ENCODE measurements at places on chromosomes 16 and 17. TPM values are rescaled to one million over a fixed set of nuclear protein-coding genes. Genes with fewer than 3 reads are reported as not detected.

Gene SEZ6
- 0.03 TPM for total RNA-seq

Gene TBC1D28
- total RNA-seq, result not detected

Gene SLC6A4
- not detected for total RNA-seq

Gene KRT36
- total RNA-seq, result not detected

Gene KRTAP1-5
- not detected for total RNA-seq

Gene SMURF2
- total RNA-seq, result 23.8 TPM

Gene CHST4
- 0.13 TPM for total RNA-seq

Gene HOXB6
- 4.9 TPM for total RNA-seq

Gene KRTAP9-8
- total RNA-seq, result not detected

Gene EFNB3
- total RNA-seq, result 1.3 TPM

Gene RNF222
- total RNA-seq, result not detected

Gene PYY
- total RNA-seq, result 0.08 TPM

Gene RNF135
- 25.7 TPM for total RNA-seq

Gene EPN3
- total RNA-seq, result 0.12 TPM

Gene DYNC1LI2
- 46.9 TPM for total RNA-seq

Gene CCT6B
- 2.0 TPM for total RNA-seq

Gene UNKL
- 14.9 TPM for total RNA-seq

Gene CD300LB
- total RNA-seq, result not detected

Gene C1QTNF8
- 0.08 TPM for total RNA-seq

Gene PEX12
- 9.3 TPM for total RNA-seq

Gene KRT33A
- not detected for total RNA-seq

Gene GSG1L2
- not detected for total RNA-seq

Gene SLC5A10
- total RNA-seq, result 0.17 TPM

Gene PRSS36
- total RNA-seq, result 2.1 TPM

Gene TBC1D16
- 14.5 TPM for total RNA-seq

Gene ZNF597
- total RNA-seq, result 1.0 TPM

Gene SRCIN1
- 3.5 TPM for total RNA-seq

Gene TNRC6C
- total RNA-seq, result 2.3 TPM

Gene JPH3
- 1.6 TPM for total RNA-seq

Gene KAT2A
- 48.5 TPM for total RNA-seq

Gene FLCN
- 30.3 TPM for total RNA-seq

Gene KRTAP4-4
- total RNA-seq, result not detected

Gene OR1A1
- not detected for total RNA-seq

Gene NCBP3
- total RNA-seq, result 30.9 TPM

Gene ITGAX
- 1.1 TPM for total RNA-seq

Gene RNF112
- 0.14 TPM for total RNA-seq

Gene NARF
- 53.3 TPM for total RNA-seq

Gene ZFP90
- 9.0 TPM for total RNA-seq

Gene HOXB9
- total RNA-seq, result 7.1 TPM

Gene CA4
- total RNA-seq, result 0.28 TPM

Gene FOXO3B
- total RNA-seq, result 4.2 TPM

Gene VMO1
- 0.97 TPM for total RNA-seq

Gene TMC5
- 6.8 TPM for total RNA-seq

Gene CSH2
- total RNA-seq, result not detected

Gene SLC38A8
- total RNA-seq, result 0.09 TPM

Gene UNC13D
- 5.8 TPM for total RNA-seq

Gene KRT12
- total RNA-seq, result not detected

Gene ZG16
- total RNA-seq, result not detected

Gene MFAP4
- 0.15 TPM for total RNA-seq

Gene HSD17B2
- total RNA-seq, result not detected

Gene MYL11
- total RNA-seq, result 0.60 TPM

Gene ABAT
- total RNA-seq, result 0.26 TPM

Gene PARD6A
- total RNA-seq, result 2.5 TPM

Gene SP2
- 18.1 TPM for total RNA-seq

Gene CDT1
- total RNA-seq, result 34.7 TPM

Gene TBC1D3G
- not detected for total RNA-seq

Gene GSDMA
- not detected for total RNA-seq

Gene SHISA9
- total RNA-seq, result 0.07 TPM

Gene KRT32
- total RNA-seq, result not detected

Gene TMEM92
- total RNA-seq, result 14.6 TPM

Data from A549 treated with AZD2906 at 1 μM for 4 hours (cell line).